ENCODE measurements at places on chromosomes 1 and 21. TPM values are rescaled to one million over a fixed set of nuclear protein-coding genes. Genes with fewer than 3 reads are reported as not detected.

DNA sequence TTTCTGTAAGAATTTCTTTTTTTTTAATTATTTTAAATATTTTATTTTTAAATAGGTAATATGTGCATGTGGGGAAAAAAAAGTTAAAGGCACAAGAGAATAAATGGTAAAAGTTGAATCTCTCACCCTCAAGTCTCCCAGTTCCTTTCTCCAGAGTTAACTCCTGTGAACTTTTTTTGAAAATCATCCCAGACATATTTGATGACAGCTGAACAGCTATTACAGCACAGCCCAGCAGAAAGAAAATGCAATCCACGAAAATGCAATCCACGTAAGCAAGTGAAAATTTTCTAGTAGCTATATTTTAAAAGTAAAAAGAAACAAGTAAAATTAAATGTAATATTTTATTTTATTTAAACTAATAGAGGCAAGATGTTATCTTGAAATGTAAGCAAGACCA, 310.0 kb upstream of the RUNX1 start:
- DNase-seq: no peak

DNA sequence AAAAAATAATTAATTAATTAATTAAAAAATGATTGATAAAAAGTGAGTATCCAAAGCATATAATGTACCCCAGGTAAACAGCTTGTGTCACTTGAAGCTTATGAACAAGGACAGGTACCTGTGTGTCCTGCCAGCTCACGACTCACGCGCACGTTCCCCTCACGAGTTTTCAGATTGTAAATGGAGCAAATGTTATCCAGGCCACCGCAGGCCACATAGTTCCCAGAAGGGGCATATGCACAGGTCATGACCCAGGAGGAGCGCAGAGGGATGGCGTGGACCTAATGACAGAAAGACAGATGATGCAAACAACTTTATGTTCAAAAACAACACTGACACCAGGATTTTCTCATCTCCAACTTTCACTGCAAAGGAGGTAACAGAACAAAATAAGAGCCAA, 26.0 kb upstream of the NADK start:
- DNase-seq: no peak

DNA sequence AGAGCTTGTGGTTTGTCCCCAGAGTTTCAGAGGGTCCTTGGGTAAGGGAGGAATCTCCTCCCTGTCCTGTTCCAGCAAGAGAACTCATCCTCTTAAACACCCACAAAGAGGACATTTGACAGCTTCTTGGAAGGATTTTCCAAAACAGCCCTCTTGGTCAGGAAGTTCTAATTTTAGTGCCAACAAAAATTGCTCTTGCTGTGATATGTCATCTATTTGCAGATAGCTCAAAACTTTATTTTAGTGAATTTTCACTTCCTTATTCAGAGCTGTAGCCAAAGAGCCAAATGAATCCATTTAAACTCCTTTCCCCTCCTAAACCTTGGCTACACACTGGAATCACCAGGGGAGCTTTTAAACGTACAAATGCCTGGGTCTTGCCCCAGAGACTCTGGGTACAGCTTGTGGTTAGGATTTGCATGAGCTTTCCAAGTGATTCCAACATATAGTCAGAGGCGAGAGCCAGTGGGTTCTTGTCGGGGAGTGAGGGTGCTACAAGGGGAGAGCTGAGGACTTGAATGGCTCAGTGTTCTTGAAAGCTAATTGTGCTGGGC, 11.8 kb upstream of the RASSF5 start:
- no peak for DNase-seq

Gene C1orf185
- not detected for total RNA-seq
